Activated B cell treated with CpG ODN at 0.5 μM for 24 hours (primary cell): ENCODE measurements at places on chromosomes 4 and X. TPM values are rescaled to one million over a fixed set of nuclear protein-coding genes. Genes with fewer than 3 reads are reported as not detected.

The VCX gene
- not detected in 2 replicates for total RNA-seq

The GATA1 gene
- total RNA-seq = not detected in 2 replicates

GRCh38 chr4:176729489-176729888 is 63.2 kb downstream of the VEGFC start:
- no peaks in the 10 kb centered on the region for H3K4me1 ChIP-seq
- DNase-seq = no peak
- no peak overlapping the region for H3K27ac ChIP-seq
- no peaks in the 10 kb centered on the region for H3K36me3 ChIP-seq

DNA sequence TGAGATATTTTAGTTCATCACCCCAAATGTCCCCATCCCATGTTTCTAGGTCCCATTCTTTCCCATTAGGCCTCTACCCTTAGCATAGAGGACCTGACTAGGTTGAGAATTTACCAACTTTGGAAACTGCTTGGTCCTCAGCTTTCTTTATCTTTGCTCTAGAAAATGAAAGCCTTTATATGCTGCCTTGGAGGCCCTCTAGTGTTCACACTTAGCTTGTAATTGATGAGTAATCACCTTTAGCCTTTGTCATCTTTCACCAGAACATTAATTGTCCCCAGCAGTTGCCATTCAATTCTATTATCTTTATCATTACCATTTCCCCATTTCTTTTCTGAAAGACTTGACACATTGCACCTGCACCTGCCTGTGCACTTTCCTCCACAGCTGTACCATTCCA is 589.2 kb upstream of the NR3C2 start:
- H3K4me3 ChIP-seq = no peak overlapping the region
- no peaks in the 10 kb centered on the region for H3K4me1 ChIP-seq
- H3K27me3 ChIP-seq = no peaks in the 10 kb centered on the region
- DNase-seq = no peak
- H3K27ac ChIP-seq = no peak overlapping the region

- no peak overlapping the region for H3K4me3 ChIP-seq
- DNase-seq = no peak
- no peaks in the 10 kb centered on the region for H3K36me3 ChIP-seq
- H3K4me1 ChIP-seq = peaks cover 22% of the 10 kb centered on the region
- no peaks in the 10 kb centered on the region for H3K27me3 ChIP-seq
- H3K27ac ChIP-seq = peak overlapping the region; percentile 6
Measured at GRCh38 chr4:85398276-85398675, 76.7 kb upstream of the ARHGAP24 start.

DNA sequence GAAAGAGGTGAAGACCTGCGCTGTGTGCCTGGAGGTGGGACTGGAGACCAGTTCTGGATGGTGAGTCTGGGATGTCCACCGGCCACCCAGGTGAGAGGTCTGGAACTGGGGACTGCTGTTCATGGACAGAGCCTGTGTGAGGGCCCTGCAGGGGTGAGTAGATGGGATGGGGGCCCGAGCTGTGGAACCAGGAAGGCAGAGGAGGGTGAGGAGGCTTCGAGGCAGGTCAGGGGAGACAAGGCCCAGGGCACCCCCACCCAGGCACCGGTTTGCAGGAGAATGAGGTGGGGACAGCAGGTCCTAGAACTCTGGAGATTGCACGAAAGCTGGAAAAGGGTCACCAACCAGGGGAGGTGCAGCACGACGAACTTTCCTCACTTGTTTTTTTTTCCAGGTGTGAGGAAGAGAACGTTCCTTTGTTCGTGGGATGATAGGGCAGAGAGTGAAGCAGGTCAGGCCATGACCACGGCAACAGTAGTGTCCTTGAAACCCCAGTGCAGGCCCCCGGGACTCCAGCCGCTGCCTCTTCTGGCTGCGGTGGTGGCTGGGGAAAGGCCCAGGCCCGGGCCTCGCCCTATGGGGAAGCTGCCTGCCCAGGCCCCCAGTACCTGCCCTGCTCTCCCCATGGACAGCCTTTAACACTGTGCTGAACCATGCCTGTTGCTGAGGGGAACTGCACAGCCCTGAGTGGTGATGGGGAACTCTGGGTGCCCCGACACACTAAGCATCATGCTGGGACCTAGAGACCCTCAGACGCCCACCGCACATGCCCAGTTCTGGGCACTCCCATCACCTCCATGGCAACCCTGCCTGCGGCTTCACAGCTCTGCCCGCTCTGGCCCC is 22.9 kb downstream of the TNIP2 start:
- no peak overlapping the region for H3K4me3 ChIP-seq
- H3K4me1 ChIP-seq = peaks cover 11% of the 10 kb centered on the region
- H3K27ac ChIP-seq = no peak overlapping the region
- no peak for DNase-seq
